Effector CD4-positive, alpha-beta T cell (primary cell): ENCODE measurements at places on chromosomes 5 and 9.

DNA sequence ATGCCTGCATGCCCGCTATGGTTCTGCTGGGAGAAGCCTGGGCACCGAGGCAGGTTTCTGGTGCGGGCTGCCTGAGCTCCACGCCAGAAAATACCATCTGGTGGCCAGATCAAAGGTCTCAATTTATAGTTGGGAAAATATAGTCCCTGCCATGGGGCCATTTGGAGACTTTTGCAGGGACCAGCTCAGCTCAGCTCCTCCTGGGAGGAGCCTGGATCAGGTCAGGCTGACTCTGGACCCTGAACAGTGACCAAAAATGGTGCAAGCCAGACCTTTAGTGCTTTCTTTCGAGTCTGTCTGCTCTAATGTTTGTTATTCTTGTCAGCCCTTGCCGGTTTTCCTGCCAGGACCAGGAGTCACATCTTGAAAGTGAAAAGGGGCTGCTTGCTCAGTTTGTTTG, 31.8 kb downstream of the HMCN2 start:
- no peak for DNase-seq

- no peak for DNase-seq
These were observed 13.4 kb upstream of the RAD23B start for GRCh38 chr9:107269681-107270080.

DNA sequence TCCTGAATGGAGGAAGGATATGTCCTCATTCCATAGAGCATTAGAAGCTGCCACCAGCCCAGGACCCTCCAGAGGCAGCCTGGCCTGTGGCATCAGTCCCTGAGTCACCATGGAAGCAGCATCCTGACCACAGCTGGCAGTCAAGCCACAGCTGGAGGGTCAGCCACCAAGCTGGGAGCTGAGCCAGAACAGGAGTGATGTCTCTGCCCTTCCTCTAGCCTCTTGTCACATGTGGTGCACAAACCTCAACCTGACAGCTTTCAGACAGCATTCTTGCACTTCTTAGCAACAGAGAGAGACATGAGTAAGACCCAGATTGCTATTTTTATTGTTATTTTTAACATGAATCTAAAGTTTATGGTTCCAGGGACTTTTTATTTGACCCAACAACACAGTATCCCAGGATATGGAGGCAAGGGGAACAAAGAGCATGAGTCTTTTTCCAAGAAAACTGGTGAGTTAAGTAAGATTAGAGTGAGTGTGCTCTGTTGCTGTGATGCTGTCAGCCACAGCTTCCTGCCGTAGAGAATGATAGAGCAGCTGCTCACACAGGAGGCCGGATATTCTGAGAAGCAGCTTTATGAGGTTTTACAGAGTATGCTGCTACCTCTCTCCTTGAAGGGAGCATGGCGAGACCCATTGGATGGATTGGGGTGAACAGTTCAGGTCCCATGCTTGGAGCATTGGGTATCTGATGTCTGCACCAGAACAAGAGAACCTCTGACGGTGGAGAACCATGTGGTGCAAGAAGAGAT, 13.0 kb upstream of the CYFIP2 start:
- DNase-seq, result peak; percentile 53

DNA sequence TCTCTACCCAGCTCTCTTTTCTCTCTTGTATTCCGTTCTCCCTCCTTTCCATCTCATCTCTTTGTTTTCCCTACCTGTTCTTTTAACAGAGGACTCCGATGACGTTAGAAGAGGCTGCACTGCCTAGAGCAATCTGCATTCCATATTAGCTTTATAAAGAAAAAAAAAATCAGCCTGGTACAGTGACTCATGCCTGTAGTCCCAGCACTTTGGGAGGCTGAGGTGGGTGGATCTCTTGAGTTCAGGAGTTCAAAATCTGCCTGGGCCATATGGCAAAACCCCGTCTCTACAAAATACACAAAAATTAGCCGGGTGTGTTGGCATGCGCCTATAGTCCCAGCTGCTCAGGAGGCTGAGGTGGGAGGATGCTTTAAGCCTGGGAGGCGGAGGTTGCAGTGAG, 49.0 kb downstream of the DAPK1 start:
- DNase-seq, result no peak

DNA sequence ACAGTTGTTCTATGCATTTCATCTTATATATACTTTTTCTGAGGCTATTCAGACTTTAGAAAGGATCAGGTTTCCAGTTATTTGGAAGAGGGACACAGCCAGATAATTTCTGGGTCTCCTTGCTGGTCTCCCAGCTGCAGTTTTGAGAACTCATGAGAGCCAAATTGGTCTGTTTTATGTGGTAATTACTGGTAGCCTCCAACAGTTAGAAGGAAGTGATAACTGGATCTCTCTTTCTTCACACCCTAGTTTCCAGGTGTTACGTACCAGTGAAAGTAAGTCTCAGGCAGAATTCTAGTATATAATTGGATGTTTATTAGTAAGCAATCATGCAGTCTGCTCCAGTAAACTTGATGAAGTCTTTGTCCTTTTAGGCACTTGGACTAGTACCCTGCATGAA, 63.2 kb upstream of the RPS23 start:
- no peak for DNase-seq
